NCI-H2081 treated with DMSO at 0.1 percent for 48 hours (cell line): ENCODE measurements at places on chromosomes 6 and 20.

GRCh38 chr6:146287691-146288369 lies 255.8 kb upstream of the RAB32 start:
- no peak for DNase-seq

DNA sequence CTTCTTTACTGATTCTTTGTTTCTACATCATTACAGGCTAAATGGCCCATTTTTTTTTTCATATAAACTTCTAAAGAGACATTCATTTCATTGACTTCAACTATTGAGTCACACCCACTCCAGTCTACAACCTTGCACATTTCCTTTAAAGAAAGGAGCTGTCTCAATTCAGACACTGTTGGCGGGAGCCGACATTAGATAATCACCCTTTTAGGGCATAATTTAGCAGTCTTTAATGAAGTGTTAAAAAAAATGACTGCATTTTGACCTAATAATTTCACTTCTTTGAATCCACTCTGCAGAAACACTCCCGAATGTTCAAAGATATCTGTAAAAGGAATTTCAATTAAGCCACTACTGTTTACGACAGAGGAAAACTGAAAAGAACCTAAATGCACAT lies 1.5 kb downstream of the EPM2A start:
- DNase-seq: no peak

DNA sequence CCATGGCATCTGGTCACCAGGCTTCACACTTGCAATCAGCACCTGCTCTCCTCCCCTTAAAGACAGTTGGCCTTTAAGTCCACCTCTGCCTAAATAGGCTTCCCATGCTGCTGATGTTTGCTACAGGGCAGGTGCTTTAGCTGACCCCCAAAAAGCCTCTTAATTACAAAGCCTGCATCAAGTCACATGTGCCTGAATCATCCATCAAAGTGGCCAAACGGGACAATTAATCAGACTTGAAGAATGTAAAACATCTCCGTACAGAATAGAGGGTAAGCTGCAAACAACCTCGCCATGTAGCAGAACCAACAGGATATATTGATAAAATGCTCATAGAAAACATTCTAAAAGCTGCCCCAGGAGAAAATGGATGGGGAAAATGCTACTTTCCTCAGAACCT lies 7.4 kb downstream of the LY86 start:
- DNase-seq: no peak

GRCh38 chr6:49462599-49462926 lies 490 bp downstream of the MMUT start:
- DNase-seq: no peak

GRCh38 chr20:8972963-8973705 lies 95.8 kb upstream of the PLCB4 start:
- DNase-seq: no peak

DNA sequence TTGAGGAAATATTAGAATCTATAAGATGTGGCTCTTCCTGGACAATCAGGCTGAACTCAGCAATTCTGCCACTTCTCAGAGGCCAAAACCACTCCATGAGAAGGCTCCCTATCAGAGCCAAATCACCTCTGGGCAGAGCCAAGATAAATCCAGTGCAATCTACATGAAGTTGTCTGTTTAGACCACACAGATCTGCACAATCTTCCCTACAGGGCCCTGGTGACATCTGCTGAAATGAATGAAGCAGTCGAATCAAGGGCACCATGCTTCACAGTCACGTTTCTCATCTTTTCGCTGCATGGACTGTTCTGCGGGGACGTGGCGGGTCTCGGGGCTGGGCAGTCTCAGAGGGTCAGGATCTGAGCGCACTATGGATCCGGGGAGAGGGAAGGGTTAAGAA lies 60.1 kb upstream of the CD93 start:
- no peak for DNase-seq
